ENCODE measurements at places on chromosomes 4 and X.

GRCh38 chrX:132034648-132035047 is 11.5 kb downstream of the STK26 start:
- DNase-seq = no peak

DNA sequence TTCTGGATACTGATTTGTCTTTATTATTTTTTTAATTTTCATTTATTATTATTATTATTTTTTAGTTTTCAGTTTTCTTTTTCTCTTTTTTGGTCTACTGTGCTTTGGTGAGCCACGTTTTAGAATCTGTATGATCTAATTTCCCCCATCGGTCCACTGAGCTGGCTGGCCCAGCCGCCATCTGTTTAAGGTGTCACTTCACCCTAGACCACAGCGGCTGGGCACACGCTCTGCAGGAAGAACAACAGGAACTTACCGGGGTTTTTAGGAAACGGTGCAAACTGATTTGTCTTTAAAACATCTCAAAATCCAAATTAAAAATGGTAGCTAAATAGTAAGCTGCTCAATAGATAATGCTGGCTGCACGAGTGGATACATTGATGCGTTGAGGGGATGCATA is 48.8 kb upstream of the AMOT start:
- no peak for DNase-seq

DNA sequence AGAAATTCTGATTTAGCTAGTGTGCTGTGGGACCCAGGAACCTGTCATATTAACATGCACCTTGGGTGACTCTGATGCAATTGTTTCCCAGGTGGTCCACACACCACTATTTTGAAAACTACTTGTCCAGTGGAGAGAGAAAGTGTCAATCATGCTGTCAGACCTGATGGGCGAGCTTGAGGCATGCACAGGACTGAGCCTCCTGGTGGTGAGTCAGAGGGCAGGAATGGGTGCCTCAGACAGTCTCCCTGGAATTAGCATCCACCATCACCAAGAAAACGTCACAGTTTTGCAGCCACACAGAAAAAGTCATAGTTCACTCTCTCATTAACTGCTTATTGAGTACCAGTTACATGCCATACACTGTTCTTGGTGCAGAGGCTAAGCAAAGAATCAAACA is 181.8 kb upstream of the MAOA start:
- no peak for DNase-seq

- no peak for DNase-seq
Observed at GRCh38 chrX:116111497-116111896, 59.0 kb upstream of the AGTR2 start.

DNA sequence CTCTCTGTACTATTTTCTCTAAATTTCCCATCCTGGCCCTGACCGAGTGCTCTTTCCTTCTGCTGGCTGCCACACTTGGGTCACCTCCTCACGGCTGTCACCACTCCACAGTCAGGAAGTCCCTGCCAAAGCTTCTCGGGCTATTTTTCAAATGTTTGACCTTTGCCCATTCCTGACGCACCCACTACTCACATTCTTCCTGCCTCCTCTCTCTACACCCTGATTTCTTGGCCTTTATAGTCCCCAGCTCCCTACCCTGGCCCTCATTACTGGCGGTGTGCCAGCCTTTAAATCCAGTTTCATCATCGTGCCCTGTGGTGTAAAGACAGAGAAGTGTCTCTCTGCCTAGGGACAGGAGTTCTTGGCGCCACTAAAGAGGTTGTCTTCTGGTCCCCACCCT is 46.4 kb upstream of the GATB start:
- no peak for DNase-seq

- DNase-seq = no peak
Observed at GRCh38 chrX:24146283-24146949, 3.1 kb upstream of the ZFX start.

DNA sequence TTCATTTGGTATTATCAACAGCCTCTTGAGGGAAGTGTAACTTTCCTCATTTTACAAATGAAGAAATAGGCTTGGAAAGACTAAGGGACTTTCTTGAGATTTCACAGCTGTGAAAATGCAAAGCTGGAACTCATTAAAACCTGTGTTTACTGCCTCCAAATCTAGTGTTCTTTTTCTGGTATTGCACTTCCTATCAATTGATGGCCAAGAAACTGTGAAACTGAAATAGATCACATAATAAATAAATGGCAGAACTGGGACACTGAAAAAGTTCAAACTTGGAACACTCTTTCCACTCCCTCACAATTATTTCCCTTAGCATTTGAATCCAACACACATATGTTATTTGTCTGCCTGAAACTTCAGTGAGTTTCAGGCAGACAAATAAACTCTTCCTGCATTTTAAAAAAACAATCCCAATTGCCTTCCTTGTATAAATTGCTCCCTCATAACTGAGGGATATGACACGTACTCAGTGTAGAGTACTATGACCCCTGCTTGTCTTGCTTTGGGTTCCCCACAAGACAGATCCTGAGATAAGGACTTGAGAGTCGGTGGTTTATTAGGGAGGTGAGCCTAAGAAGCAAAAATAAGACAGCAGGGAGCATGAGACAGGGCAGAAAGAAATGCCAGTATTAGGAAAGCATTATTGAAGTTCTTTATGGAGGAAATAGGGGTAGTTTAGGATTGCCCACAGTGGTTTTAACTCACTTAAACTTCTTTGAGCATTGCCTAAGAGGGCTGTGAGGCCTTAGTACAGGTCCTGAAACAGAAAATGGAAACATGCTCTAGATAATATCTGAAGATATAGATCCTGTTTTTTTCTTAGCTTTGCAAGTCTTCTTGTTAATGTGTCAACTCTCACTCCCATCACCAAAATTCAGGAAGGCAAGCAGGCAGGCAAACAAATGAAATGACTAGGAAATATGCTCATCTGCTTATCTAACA is 33.9 kb downstream of the RTL3 start:
- DNase-seq = no peak

GRCh38 chr4:118983293-118983692 is 94.6 kb downstream of the SYNPO2 start:
- no peak for DNase-seq

DNA sequence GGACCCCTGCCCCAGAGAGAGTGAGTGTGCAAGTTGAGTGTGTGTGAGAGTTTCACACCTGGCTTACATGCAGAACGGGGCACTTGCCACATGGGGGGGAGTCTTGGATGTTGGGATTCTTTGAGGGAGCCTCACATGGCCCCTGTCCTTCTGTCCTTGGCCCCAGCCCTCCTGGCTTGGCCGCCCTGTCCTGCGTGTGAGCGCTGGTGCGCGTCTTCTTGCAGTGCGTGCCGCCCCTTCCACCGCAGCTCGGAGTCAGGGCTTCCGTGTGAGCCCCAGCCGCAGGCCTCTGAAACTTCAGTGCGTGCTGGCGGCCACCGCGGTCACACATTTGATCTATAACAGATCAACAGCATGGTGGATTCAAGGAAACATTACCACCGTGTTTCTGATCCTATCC is 30.1 kb upstream of the HGFAC start:
- no peak for DNase-seq

DNA sequence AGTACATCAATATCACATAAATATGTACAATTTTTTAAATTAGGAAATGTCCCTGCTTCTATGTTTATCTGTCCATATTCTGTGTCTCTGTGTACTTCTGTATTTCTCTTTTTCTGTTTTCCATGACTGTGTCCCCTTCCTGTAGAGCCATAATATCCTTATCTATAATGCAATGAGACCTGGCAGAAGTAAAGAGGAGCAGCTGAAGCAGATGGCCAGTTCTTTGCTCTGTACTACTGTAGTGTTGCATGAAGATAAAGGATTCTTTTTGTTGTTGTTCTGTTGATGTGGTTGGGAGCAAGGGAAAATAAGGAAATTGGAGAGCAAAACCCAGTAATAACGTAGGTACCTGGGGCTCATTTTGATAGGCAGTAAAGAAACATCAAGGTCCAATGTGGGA is 301.7 kb downstream of the ADGRL3 start:
- DNase-seq = no peak

- DNase-seq = no peak
Observed at GRCh38 chrX:68989865-68990606, 161.2 kb downstream of the EFNB1 start.

- DNase-seq = no peak
Observed at GRCh38 chr4:87151730-87152129, 68.7 kb downstream of the KLHL8 start.

DNA sequence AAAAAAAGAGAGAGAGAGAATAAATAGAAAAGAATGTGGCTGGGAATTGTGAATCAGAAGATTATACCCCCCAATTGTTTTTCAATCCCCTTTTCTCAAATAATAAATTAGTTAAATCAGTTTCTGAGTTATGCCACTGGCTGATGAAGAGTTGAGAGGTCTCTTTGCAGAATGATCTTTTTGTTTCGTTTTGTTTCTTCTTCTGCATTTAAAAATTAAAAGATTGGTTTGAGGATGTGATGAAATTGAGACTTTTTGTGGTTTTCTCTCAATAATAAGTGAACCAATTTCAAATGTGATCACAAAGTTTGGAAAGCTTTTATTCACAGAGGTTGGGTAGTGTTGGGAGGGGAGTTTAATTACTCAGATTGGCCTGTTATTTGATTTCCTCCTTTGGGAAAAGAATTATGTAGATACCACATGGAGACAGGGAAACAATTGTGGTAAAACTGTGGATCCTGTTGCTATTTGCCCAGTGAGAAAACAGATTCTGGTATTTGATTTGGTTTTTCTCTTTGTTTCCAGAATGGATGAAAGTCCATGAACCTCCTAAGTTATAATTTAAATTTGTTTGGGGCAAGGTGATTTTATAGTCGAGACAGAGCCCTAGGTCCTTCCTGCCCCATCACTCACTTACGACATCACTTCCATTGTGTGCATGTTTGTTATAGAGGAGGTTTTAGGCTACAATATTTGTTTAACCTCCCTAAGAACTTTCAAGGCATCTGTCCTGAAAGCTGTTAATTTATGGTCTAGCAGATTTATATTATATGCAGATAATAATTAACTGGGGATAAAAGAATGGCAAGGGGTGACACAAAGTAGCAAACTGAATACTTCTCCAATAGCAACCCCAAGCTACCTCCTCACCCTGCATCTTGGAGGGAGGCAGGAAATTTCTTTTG is 92.0 kb upstream of the BMPR1B start:
- DNase-seq = no peak

DNA sequence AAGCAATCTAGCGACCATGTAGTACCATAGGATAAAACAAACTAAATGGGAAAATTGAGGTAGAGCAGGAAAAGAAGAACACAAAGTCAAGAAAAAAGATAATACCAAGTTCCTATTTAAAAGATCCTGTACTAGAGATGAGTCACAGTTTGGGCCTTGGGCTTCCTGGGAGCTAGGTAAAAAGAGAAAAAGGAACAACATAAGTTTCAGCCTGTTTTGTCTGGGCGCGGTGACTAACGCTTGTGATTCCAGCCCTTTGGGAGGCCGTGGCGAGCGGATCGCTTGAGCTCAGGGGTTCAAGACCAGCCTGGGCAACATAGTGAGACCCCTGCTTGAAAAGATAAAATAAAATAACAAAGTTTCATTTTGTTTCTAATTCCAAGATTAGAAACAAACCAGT is 14.0 kb upstream of the TMEM156 start:
- DNase-seq = no peak

- peak; percentile 36 for DNase-seq
Observed at GRCh38 chrX:41085512-41085877, 250 bp downstream of the USP9X start.

DNA sequence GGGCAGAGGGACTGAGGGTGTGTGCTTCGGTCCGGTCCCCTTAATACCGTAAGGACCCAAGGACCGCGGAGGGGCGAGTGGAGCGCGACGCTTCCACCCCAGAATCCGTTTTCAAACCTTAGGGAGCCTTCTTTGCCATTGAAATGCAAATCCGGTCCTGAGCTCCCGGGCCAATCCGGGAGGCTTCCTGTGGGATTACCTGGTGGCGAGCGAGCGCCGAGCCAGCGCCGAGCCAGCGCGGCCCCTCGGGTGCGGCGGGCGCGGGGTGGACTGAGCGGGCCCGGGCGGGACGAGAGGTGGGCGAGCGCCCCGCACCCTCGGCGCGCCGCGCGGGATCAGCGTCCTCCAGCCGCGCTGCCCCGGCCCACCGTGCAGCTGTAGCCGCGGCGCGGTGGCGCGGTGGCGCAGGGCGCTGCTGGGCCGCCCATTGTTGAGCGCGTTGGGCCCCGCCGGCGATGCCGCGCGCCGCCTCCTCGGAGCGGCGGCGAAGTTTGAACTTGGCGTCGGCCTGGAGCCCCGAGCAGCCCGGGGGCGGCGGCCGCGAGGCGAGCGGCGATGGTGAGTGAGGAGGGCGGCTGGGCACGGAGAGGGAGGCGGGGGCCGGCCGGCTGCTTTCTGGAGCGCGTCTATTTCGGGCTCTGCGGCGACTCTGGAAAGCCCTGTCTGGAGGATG is 208.7 kb downstream of the SOWAHB start:
- DNase-seq = no peak

DNA sequence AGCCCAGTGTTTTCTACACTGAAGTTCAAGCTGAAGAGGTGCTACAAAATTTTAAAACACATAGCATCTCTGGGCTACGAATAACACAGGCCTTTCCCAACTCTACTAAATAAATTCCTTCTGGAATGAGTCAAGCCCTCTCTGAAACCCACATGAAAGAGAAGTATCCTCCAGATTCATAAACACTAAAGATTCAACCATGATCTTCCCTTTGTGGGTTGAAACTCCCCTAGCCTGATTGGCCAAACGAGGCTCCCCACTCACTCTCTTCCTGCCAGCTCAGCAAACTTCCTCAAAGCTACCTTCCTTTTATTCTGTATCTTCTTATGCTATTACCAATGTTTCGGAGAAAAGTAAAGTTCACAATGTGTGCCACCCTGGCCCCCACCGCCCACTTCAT is 95.4 kb downstream of the NKX6-1 start:
- no peak for DNase-seq

- DNase-seq = no peak
Observed at GRCh38 chr4:186840222-186840701, 116.6 kb upstream of the FAT1 start.

DNA sequence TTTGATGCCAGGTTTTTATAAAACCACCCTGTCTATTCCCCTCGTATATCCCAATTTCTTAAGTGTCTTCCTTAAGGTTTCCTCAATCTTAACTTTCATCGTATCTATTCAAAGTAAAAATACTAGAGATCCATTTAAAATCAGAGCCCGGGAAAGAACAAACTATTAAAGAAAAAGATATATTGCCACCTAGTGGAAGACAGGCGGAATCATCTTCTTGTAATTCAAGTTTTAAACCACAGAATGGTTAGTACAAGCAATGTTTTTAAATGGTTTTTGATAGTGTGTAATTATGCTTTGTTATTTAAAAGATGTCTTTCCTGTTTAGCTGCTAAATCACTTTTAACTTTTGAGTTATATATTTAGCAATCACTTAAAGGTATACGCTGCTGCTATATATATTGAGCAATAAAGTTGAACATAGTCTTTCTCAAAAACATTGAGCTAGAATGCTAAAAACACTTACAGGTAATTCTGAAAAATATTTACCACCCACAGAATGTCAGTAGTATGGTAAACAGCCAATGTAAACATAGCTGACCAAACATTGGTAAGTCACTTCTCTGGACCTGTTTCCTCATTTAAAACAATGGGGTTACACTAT is 18.2 kb downstream of the PRDM8 start:
- no peak for DNase-seq

DNA sequence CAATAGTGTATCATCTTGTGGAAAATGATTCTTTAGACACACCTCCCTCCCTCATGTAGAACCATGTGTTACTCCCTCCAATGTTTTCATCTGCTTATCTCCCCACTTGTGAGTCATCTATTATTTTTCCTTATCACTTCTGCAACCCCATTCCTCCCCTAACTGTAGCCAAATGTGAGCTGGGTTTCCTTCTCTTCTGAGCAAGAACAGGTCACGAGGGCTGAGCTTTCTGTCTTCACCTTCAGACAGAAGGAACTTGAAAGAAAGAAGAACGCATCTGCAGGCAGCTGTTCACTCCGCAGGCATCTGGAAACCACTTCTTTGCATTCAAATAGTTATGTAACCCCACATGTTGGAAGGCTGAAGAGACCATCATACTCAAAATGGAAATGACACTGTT is 1.8 kb downstream of the PPP1R2C start:
- DNase-seq = no peak

All from esophagus squamous epithelium (tissue), 5 donors.